Dermis microvascular lymphatic vessel endothelial cell (primary cell): ENCODE measurements at places on chromosomes 7 and 10. TPM values are rescaled to one million over a fixed set of nuclear protein-coding genes. Genes with fewer than 3 reads are reported as not detected.

AOAH gene
- total RNA-seq: 0.13 and 0.51 TPM in 2 replicates

LLCFC1 gene
- total RNA-seq: not detected in 2 replicates

PANK1 gene
- total RNA-seq: 2.3 and 3.7 TPM in 2 replicates

AGMO gene
- 0.51 and 1.4 TPM in 2 replicates for total RNA-seq

WDR86 gene
- not detected in 2 replicates for total RNA-seq

CPA1 gene
- not detected in 2 replicates for total RNA-seq

DNA sequence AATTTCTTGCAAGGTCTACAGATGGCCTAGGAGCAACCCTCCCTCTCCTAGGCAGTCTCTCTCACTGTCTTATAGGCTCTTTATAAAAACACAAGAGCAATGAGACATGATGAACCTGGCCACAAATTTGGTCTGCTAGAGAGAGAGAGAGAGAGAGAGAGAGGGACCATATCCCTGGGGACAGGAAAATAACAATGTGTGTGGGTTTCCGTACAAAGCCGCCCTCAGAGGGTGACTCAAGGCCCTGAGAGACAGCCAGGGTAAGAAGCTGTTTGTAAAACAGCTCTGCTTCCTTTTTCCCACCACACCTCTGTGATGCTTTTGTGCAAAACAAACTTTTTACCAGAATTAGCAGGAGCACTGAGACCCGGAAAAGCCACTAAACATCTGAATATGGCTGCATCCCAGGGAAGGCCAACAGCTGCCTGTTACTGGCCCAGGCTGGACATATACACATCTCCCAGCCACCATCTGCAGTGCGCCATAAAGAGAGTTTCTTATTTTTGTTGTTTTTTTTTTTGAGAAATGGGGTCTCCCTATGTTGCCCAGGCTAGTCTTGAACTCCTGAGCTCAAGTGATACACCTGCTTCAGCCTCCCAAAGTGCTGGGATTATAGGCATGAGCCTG is 18.4 kb downstream of the GIMAP5 start:
- DNase-seq: peak; percentile 98

DNA sequence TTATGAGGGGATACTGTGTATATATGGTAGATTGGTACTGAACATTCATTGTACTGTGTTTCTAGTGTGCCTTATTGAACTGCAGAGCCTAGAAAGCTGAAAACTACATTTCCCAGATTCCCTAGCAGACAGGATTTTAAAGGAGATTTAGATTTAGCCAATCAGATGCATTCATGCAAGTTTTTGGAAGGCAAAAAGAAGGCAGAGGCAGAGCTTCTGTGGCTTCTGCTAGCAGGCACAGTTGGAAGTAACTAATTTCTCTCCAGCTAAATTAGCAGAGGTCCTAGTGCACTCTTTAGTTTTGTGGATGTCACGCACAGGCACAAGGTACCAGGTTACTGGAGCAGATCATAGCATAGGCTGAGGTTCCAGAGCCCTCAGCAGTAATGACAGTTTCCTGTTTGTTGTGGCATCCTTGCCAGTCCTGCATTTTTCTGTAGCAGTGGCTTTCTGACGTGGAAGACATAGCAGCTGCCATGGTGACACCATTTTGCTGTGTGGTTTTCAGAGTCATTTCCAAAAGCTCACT is 83.7 kb upstream of the CCDC71L start:
- no peak for DNase-seq

GRCh38 chr10:102555781-102556328 is 52.1 kb downstream of the SUFU start:
- DNase-seq: no peak

DNA sequence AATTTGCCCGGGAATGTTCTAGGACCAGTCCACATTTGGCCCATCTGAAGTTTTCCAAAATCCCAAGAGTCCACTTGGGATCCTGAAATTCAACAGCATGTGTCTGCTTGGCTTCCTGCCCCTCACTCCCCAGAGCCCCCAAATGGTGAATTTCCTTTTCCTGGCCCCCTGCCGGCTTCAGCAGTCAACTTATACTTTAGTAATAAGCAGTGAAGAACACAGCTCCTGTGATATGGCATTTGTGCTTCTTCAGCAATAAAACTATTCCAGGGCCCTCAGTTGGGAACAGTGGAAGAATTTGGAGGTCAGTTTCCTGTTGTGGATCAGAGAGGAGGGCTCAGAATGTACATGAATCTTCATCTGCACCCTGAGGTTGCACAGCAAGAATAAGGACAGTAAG is 51.1 kb downstream of the PRF1 start:
- no peak for DNase-seq

DNA sequence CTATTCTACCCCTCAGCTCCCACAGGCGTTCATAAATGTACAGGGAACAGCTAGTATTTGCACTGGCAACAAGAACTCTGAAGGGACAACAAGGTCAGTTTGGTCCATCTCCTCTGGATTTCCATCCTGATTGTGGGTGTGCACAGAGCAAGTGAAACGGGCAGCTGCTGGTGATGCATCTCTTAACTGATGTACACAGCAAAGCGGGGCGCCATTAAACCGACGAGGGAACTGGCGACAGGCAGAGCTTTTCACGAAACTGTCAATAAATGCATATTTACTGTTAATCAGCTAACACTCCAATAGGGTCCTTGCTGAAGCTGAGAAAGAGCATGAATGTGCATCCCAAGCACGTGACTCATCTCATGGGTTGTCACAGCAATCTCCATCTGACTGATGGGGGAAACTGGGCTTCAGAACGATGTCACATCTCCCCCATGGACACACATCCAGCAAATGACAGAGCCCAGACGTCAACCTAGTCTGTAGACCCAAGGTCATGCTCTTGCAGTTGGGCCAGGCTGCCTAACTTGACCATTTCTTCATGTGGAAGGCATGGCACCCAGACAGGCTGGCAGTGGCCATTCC is 54.2 kb downstream of the FAM53B start:
- DNase-seq: no peak

GRCh38 chr7:143382126-143382790 is 1.1 kb downstream of the ZYX start:
- DNase-seq: no peak

DNA sequence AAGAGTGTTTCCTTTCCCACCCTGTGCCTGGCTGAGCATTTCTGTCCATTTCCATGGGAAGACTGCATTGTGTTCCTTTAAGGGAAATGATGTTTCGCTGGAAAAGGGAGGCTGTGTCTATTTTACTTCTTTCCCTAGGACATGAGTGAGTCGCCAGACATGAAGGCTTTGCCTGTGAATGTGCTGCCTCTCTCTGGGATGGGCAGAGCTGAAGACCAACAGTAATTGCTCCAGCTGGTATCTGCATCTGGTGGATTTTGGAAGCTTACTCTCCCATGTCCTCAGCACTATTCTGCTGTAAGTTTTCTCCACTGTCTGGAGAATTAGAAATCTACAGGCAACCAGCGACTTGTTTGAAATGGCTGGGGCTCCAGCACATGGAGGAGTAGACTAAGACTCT is 264.6 kb upstream of the BMPER start:
- DNase-seq: no peak

DNA sequence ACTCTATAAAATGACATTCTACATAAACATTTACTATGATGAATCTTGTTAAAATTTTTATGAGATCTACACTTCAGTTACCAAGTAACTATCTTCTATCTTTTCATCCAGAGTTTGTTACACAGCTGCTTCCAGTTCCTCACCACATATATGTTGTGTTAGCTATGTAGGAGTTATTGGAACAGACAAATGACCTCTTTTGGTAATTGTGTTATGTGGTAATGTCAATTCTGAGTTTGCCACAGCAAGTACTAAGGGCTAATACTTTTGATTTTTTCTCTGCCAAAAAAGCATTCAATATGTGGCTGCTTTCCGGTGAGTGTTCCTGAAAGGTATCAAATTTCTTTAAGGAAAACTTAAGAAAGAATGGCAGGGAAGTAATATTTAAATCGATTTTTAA is 573.9 kb upstream of the PCDH15 start:
- DNase-seq: no peak

GRCh38 chr7:157028199-157028903 is 17.9 kb upstream of the MNX1 start:
- DNase-seq: no peak

- DNase-seq: no peak
Measured at GRCh38 chr10:78925800-78926319, 142.9 kb upstream of the ZMIZ1 start.

DNA sequence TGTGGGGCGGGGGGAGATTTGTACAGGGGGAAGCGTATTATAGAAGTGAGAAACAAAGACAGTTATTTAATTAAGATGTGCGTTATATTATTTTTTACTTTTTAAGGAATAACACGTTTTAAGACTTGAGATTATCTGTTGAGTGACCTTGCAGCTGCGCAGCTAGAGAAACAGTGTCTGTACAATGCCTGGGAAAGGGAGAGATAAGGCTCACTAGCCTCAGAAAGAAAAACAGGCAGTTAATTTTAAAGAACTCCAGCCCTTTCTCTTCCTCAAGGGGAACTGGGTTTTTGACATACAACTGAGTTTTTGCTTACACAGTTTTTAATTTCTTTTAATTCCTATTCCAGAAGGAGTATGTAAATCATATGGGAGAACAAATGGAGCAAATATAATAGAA is 50.7 kb downstream of the LMBR1 start:
- no peak for DNase-seq

DNA sequence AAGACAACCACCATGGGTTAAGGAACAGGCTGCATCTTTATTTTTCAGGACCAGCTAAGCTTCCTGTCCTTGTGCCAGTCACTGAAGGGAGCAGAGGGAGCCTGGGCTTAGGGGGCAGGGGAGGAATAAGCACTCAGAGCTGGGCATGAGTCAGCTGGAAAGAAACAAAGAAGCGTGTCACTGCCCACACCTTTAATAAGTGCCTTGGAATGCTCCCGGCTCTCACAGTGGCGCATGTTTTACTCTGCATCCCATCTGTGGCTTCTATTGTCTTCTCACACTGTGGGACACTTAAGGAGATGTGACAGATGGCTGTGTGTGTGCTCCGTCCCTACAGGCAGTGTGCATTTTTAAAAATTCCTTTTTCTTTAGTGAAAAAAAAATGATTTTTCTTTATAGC is 71.7 kb downstream of the MTURN start:
- no peak for DNase-seq

DNA sequence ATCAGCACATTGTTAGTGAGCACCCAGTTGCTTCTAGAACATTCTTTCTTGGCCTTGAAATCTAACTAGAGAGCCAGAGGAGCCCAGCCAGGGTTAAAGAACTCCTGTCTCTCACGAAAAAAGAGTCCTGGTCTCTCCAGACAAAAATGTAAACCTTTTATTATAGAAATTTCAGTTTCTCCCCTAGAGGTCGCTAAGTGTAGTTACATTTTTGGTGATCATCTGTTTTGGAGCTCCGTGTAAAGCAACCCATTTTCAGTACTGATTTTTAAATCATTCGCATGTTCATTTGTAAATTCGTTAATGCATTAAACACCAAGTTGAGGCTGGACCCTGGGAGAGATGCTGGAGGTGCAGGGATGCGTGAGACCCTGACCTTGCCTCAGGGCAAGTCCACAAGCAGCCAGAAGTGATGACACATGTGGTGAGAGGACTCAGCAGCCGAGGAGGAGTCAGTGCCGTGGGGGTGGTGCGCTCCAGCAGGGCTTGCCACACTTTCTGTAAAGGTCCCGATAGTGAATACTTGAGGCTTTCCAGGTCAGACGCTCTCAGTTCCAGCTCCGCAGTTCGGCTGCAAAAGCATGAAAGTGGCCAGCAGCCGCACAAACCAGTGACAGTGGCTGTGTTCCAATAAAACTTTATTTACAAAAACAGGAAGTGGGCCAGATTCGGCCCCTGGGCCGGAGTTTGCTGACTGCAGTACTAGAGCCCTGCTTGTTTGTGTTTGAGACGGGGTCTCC is 578.6 kb upstream of the FOXK1 start:
- DNase-seq: no peak

DNA sequence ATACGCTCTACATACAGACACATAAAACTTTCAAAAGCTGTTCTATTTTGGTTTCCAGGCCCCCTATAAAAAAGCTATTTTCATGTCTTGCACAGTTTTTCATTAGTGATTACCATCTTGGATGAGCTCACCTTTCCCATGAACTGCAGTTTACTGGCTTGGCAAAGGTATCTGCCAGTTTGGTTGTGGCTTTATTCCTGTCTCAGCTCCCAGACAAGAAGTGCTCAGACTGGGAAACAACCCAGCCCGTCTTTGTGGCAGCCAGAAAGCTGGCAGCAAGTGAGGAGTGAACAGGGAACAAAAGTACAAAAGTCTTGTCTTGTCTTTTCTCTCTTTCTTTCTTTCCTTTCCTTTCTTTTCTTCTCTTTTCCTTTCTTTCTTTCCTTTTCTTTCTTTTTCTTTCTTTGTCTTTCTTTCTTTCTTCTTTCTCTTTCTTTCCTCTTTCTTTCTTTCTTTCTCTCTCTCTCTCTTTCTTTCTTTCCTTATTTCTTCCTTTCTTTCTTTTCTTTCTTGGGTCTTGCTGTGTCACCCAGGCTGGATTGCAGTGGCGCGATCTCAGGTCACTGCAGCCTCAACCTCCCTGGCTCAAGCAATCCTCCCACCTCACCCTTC is 138.8 kb downstream of the CFAP58 start:
- DNase-seq: no peak

- no peak for DNase-seq
Measured at GRCh38 chr10:79346388-79347225, 662 bp upstream of the PPIF start.

- no peak for DNase-seq
Measured at GRCh38 chr7:51234139-51234538, 82.5 kb downstream of the COBL start.

- no peak for DNase-seq
Measured at GRCh38 chr7:24764972-24765744, 7.9 kb upstream of the GSDME start.

- no peak for DNase-seq
Measured at GRCh38 chr7:8065356-8065813, 96.8 kb downstream of the GLCCI1 start.

- DNase-seq: no peak
Measured at GRCh38 chr7:70092314-70093204, 494.3 kb downstream of the AUTS2 start.

DNA sequence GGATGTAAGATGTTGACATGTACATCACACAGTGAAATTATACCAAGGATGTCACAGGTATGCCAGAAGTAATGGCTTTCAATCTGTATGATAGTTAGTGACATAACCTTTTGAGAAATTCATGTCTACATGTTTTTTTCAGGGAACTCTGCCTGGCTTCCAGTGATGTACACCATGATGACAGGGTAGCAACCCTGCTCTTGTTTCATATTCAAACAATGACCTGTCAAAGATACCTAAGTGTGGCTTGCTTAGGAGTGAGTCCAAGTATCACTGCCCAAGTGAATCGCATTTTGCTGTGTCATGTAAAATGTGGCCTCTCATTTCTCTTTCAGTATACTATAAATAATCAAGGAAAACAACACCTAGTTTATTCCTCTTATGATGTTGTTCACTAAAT is 205.8 kb upstream of the DKK1 start:
- DNase-seq: no peak
